Stromal cell of bone marrow (primary cell): ENCODE measurements at places on chromosomes 4 and X.

GRCh38 chr4:48756689-48757220 lies 23.3 kb downstream of the FRYL start:
- no peak for DNase-seq

DNA sequence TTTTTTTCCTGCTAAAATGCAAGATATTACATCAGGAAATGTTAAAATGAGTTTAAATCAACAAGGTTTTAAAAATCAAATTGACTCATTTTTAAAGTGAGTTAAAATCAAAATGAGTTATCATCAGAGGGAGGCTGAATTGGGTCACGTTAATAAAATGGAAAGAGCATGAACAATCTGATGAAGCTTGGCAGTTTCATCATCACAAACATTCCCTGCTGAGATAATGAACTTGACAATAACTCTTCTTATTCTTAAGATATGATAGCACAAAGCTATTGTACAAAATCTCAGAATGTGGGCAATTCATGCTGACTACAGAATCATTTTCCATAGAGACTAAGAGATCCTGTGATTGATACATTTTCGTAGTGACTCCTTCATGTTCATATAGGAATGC lies 1086.7 kb downstream of the STIM2 start:
- DNase-seq = no peak

- no peak for DNase-seq
Measured at GRCh38 chrX:112877771-112878173, 37.1 kb upstream of the AMOT start.

DNA sequence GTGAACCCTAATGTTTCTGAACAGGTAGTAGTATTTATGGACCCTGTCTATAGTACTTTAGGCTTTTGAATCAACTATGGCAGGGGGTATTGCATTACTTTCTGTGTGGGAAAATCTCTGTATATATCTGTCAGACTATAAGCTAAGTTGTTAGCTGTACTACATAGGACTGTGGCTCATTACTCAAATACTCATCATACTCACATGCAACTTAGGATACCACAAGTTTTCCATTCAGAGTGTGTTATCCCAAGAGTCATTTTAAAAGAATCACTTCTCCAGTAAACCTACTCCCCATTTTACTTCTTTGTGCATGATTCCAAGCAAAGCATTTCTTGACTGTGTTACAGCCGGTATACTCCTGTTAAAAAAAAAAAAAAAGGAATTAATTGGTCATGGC lies 95.6 kb downstream of the PHOX2B start:
- no peak for DNase-seq

- no peak for DNase-seq
Measured at GRCh38 chr4:154332681-154333421, 158.7 kb downstream of the DCHS2 start.

DNA sequence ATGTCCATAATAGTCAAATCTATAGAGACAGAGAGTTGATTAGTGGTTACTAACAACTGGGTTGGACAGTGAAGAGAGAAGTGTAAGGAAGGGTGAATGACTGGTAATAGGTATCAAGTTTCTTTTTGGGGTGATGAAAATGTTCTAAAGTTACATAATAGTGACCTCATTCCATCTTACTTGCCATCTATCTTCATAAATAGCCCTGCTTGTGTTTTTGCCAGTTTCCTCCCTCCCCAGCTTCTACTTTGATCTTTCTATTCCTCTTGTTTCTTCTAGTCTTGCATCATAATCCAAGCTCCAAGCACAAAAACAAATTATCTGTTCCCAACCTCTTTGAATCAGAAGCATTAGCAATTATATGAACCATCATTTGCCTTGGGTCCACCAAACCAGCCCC lies 40.2 kb upstream of the TET2 start:
- DNase-seq = peak; percentile 54
